Kidney tubule cell (primary cell): ENCODE measurements at places on chromosomes 7 and 10.
A peak's percentile ranks its signal among the peaks of the same experiment; 100 is the strongest.

DNA sequence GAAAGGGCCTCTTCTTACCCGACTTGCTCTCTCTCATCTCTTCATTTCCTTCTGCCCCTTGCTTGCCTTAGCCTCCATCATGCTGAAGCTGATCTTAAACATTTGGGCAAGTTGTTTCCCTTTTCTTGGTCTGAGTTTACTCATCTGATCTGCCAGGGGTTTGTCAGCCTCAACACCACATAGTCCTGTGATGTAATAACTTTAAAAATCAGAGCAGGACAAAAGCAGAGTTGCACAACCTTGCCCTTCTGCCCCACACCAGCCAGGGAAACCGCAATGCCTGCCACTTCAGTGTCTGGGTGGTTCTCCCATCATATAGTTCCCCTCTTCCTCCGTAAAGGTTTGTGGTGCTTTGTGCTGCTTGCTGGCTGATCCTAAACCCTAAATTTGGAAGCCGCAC, 9.9 kb upstream of the LIPM start:
- DNase-seq, result peak; percentile 14

GRCh38 chr10:23613900-23614299, 175.0 kb downstream of the OTUD1 start:
- DNase-seq, result no peak

- DNase-seq, result no peak
These were observed 98.4 kb upstream of the STEAP1B start for GRCh38 chr7:22598318-22598920.

DNA sequence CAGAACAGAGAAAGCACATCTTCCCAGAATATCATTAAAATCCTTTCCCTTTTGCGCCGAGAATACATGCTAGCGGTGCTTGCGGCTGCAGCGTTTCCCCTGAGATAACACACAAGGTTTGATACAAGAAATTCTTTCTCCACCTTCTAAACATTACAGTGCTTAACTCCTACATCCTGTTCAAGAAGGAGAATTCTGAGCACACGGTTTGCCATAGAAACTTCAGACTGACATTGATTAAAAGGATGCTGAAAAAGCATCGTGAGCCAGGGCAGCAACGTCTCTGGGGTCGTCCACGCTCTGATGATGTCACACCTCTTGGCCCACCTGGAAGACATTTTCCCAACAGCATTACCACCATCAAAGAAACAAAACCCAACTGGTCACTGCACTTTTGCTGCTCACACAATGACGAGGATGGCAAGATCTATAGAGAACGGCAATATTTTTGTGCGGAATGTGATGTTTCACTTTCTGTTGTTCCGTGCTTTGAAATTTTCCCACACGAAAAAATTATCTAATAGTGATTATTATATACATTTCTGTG, 27.0 kb upstream of the PRSS1 start:
- DNase-seq, result no peak

- DNase-seq, result no peak
These were observed 40.5 kb upstream of the HERPUD2 start for GRCh38 chr7:35735396-35735795.

DNA sequence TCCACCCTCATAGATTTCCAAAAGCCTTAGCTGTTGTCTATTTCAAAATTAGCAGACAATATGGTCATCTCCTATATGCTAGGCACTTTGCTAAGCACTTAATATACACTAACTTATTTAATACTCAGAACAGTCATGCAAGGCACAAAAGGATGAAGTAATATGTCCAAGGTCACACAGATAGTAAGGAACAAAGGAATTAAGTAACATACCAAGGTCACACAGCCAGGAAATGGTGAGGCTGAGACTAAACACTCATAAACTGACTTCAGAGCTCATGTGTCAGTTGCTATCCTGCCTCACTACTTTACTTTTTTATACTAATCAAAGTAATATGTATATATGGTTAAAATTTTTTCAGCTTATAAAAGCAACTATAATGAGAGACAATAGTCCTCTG, 23.6 kb upstream of the HIBADH start:
- DNase-seq, result no peak

- no peak for DNase-seq
These were observed 119.2 kb downstream of the MBL2 start for GRCh38 chr10:52653263-52653909.

GRCh38 chr10:103917302-103918052, 507 bp downstream of the STN1 start:
- no peak for DNase-seq

DNA sequence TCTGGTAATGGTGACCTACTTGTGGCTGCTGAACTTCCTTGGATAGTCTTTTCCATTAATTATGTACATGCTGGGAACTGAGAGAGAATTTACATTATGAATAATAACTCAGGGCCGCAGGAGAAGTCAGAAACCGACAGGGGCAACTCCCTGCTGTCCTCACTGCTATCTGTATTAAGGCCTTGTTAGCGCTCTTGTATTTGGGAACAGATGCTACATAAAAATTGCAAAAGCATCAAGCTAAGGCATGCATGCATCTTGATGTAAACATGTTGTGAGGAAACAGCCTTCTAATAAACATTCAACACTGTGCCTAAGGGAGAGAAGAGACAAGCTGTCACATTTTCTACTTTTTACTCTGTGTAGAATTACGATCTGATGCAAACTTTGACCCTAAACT, 158.4 kb downstream of the PARD3 start:
- DNase-seq, result no peak

GRCh38 chr10:29415876-29416275, 127.0 kb downstream of the LYZL1 start:
- DNase-seq, result no peak

GRCh38 chr10:128929131-128929530, 537.9 kb upstream of the MGMT start:
- DNase-seq, result no peak

- DNase-seq, result peak; percentile 40
These were observed 64.5 kb downstream of the PDIA4 start for GRCh38 chr7:148963583-148964482.

DNA sequence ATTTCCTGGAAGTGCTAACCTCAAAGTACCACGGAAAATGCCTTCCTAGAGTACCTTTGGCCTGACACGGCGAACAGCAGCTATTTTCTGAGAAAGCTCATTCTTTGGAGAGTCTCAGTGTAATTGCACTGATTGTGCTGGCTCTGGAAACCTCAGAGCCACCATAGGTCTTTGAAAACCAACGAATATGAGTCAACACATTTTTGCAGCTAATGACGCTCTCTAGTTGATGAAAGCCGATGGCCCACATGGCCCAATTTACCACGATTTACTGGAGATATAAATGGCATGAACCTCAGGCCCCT, 187.1 kb downstream of the ADARB2 start:
- no peak for DNase-seq

- DNase-seq, result no peak
These were observed 3.4 kb downstream of the PDE6C start for GRCh38 chr10:93615576-93616235.

DNA sequence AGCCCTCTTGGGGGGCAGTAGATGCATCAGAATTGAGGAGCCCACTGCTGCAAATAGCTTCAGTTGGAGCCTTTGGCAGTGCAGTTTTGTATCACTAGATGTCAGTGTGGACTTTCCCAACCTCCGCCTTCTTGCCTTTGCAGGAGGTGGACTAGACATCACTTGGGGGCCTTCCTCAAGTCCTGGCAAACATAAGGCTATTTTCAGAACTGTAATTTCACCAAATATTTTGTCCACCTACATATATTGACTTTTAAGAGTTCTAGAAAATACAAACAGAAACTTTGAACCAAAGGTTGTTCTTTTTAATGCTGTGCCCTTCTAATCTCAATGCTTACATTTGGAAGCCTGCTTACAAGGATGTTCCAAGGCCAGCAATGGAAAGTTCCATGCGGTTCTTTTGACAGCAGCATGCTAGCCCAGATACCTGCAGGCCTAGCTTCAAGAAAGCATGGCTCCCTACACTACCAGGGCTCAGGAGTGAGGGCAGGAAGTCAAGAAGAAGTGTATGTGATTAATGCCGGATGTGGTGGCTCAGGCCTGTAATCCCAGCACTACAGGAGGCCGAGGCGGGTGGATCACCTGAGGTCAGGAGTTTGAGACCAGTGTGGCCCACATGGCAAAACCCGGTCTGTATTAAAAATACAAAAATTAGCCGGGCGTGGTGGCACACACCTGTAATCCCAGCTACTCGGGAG, 8.0 kb upstream of the ZNRF2 start:
- DNase-seq, result peak; percentile 47

DNA sequence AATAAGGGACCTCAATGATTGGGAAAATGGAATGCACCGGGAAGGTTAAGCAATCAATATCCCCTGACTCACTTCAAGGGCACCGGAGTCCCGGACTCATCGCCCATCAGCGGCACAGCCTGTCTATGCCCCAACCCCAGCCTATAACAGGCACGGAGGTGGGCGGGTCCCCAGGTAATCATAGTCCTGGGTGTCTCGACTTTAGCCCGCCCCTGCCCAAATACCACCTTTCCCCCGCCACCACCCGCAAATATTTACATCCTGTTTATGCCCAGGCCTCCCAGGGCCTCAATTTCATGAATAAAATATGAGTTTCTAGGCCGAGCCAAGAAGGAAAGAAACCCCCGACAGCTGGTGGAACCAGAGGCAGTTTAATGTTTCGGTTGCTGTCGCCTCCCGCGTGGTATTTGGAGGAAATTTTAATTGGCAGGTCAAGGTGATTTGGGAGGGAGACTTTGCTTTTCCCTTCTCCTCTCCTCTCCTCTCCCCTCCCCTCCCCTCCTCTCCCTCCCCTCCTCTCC, 15.6 kb upstream of the RFC2 start:
- peak; percentile 83 for DNase-seq

DNA sequence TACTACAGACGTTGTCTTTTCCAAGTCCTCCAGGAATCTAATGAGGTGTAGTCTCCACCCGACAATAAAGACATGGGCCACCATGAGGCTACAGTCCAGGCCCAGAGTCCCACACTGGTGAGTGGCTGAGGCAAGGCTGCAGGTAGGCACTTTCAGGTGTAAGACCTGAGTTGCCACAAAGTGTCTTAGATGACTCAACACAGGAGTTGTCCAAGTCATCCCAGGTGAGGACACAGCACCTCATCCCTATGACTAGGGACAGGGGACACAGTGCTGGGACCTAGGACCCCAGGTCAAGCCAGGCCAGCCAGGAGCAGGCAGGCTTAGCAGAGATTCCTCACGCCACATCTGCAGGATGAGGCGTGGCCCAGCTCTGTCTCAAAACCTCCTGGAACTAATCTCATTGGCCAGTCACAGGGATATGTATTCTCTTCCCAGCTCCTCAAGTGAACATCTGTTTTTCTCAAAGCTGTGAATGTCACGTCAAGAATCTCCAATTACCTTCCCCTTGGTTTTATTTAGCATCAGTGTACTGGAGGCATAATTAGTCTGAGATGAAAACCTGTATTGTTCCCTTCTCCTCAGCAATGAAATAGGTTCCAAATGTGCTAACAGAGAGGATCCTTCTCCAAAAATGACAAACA, 254.6 kb downstream of the GRID1 start:
- DNase-seq, result no peak

DNA sequence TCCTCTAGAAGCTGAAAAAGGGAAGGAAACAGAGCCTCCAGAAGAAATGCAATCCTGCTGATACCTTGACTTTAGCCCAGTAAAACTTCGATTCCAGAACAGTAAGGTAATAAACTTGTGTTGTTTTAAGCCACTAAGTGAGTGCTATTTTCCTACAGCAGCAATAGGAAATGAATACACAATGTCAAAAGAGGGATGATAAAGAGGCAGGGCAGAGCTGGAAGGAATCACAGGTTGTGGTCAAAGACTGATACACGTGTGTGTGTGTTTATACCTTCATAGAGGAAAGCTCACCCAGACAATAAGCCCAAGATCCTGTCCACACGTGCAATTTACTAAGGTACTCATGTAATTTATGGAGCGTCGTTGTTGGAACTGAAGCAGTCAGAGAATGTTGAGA, 9.5 kb downstream of the ABCB1 start:
- DNase-seq, result no peak

- DNase-seq, result no peak
These were observed 24.3 kb upstream of the OPN4 start for GRCh38 chr10:86630079-86630478.
